ENCODE measurements at places on chromosomes 3 and 15.
A peak's percentile ranks its signal among the peaks of the same experiment; 100 is the strongest.

- no peak for DNase-seq
Measured at GRCh38 chr15:58546066-58546591, 114.3 kb downstream of the LIPC start.

DNA sequence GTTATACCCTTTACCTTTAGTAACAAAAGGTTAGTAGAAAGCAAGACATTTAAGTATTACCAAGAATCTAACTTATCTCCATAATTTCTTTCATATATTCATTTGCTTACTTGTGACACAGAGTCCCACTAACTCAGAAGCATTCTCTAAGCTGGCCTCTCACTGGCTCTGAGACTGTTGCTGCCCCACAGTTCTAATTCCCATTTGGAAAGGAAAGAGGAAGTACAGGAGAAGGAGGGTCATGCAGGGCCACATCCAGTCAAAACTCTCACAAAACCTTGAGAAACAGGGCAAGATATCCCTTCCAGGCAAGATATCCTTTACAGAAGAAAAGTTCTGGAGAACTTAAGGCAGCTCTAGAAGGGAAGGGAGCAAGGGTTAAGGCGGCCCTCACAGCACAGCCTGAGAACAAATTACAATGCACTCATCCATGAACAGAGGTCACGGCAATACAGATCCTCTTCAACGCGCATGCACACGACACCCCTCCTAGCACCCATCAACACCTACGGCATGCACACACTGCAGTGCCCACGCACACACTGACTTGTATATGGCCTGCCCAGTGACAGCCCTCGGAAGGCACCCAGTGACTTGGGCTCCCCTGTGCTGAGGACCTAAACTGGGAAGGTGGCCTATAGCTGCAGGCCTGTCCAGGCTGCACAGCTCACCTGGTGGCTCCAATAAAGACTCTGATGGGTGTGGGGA, 13.0 kb upstream of the MYO5C start:
- no peak for DNase-seq

- no peak for DNase-seq
Measured at GRCh38 chr3:169505577-169506230, 157.8 kb downstream of the MECOM start.

DNA sequence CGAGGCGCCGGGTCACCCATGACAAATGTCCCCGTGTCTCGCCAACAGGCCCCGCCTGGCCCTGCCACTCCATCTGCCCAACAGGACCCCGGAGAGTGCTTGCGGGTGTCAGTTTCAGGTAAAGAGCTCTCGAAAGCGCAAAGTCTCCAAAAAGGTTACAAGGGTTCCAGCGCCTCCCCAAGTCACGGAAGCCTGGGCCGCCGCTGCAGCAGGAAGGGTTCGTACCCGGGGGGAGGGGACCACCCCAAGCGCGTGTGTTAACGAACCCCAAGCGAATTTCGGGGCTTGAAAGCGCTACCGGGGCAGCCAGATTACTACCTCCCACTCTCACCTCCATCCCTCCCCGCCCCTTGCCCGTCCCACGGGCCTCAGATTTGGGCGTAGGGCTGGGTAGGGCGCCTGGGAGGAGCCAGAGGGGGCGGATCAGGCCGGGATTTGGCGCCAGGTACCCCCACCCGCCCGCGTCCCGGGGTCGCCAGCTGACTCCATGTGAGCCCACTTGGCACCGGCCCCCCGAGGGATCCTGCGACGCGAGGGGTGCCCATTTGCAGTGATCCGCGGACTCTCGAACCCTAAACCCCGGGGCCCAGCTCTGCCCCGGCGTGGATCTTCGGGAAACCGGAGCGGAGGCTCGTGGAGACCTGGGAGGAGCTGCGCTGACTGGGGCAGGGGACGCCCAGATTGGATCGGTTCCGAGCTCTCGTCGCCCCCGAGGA, 85.9 kb downstream of the NR2F2 start:
- DNase-seq = peak; percentile 42

DNA sequence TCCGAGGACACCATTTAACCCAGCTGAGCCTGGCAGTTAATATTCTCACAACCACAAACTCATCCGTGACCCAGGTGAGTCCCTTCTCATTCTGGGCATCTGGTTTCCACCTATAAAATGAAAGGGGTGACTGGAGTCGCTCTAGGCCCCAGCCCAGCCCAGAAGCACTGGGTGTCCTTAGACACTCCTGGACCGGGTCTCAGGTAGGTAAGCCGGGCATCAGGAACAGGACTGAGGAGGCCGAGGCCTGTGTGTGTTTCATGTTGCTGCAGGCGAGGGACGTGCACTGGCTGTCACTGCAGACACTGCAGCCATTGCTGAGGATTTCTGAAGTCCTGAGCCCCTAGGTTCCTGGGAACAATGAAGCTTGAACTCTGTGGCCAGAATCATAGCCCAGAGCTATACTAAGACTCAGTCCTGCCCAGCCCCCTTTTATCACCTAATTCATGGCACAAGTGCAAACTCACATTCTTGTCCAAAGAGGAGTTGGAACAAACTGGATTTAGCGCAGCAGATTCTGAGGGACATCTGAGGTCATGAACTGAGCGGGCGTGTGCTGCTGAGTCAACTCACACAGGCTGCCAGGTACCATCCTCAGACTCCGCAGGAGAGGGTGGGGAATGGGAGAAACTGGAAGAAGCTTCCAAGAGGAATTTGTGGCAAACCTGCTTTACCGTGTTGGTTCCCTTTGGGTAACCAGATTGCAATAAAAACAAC, 184.9 kb downstream of the FAM43A start:
- no peak for DNase-seq

All from D341Med (cell line).